Uterine smooth muscle cell (primary cell): ENCODE measurements at places on chromosomes 4 and X. TPM values are rescaled to one million over a fixed set of nuclear protein-coding genes. Genes with fewer than 3 reads are reported as not detected.

ARHGAP10 gene
- 33.6 and 42.2 TPM in 2 replicates for total RNA-seq

CT83 gene
- not detected in 2 replicates for total RNA-seq

PARM1 gene
- 0.50 and 0.66 TPM in 2 replicates for total RNA-seq

BTK gene
- under 0.01 TPM in 1 of 2 replicates, not detected in the other for total RNA-seq
